ENCODE measurements at places on chromosomes 7 and 10.

DNA sequence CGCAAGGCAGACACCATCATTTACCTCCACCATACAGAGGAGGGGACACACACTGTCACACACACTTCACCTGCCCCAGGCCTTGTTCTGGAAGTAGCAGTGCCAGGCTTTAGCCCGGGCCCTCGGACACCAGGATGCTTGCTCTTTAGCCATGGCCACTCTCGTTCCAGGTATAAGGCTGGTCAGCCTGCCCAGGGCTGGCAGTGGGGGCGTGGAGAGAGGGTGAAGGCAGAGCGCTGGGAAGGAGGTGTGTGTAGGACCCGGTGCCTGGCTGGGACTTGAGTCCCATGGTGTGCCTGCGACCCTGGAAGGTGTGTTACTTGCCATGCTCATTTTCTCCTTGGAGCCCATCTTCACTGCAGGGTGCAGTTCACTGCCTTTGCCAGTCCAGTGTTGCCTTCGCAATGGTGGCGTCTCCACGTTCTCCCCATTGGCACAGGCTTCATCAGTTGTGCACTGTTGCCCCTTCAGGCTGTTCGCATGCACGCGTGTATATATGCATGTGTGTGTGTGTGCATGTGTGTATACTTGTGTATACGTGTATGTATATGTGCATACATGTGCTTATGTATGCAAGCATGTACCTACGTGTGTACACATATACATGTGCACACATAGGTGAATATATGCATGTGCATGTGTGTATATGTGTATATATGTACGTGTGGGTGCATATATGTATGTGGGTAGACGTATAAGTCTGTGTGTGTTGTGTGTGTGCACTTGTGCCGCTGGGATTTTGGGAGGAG lies 153.4 kb downstream of the CAMK1D start:
- no peak for DNase-seq

GRCh38 chr7:5429857-5430611 lies 6.4 kb upstream of the TNRC18 start:
- DNase-seq, result no peak

- DNase-seq, result no peak
These were observed 113.9 kb upstream of the STK17A start for GRCh38 chr7:43469051-43469450.

- DNase-seq, result no peak
These were observed 11.2 kb upstream of the SLC35B4 start for GRCh38 chr7:134327896-134328295.

GRCh38 chr10:68261132-68261856 lies 29.4 kb upstream of the ATOH7 start:
- no peak for DNase-seq

- DNase-seq, result no peak
These were observed 63.8 kb downstream of the UNCX start for GRCh38 chr7:1296356-1296981.

DNA sequence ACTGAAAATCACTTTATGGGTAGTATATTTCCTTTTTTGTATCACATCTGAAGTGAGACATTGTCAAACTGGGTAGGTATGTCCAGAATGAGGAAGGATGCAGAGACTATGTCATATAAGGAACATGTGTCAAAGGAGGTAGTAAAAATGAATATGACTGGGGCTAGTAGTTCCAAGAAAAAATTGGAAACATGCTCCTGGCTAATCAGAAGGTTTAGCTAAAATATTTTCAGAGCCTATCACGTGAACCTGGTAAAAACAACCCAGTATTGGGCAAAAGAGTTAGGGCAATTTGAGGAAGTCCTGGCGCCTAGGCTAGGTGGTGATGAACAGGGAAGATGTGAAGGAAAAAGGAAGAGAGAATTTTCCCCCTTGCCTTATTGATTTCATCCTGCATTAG lies 26.4 kb downstream of the ENTPD1 start:
- DNase-seq, result no peak
